ENCODE measurements at places on chromosomes 6 and 20. TPM values are rescaled to one million over a fixed set of nuclear protein-coding genes. Genes with fewer than 3 reads are reported as not detected.

Gene TMEM200A
- 4.1 TPM for total RNA-seq

Gene FAM83C
- total RNA-seq: not detected

- no peak for DNase-seq
- H3K27ac ChIP-seq: no peak overlapping the region
- no peak overlapping the region for H3K4me3 ChIP-seq
These were observed 65.4 kb upstream of the SLCO4A1 start for GRCh38 chr20:62576815-62577489.

GRCh38 chr6:163412341-163412740 lies 2.2 kb upstream of the QKI start:
- H3K36me3 ChIP-seq: no peaks in the 10 kb centered on the region
- H3K4me1 ChIP-seq: peaks cover 5% of the 10 kb centered on the region
- H3K27me3 ChIP-seq: no peaks in the 10 kb centered on the region
- no peak overlapping the region for H3K4me3 ChIP-seq

- no peaks in the 10 kb centered on the region for H3K27me3 ChIP-seq
- peaks cover 4% of the 10 kb centered on the region for H3K4me1 ChIP-seq
- no peaks in the 10 kb centered on the region for H3K36me3 ChIP-seq
- H3K27ac ChIP-seq: no peak overlapping the region
- DNase-seq: no peak
These were observed 557.3 kb upstream of the CITED2 start for GRCh38 chr6:139931747-139932146.

DNA sequence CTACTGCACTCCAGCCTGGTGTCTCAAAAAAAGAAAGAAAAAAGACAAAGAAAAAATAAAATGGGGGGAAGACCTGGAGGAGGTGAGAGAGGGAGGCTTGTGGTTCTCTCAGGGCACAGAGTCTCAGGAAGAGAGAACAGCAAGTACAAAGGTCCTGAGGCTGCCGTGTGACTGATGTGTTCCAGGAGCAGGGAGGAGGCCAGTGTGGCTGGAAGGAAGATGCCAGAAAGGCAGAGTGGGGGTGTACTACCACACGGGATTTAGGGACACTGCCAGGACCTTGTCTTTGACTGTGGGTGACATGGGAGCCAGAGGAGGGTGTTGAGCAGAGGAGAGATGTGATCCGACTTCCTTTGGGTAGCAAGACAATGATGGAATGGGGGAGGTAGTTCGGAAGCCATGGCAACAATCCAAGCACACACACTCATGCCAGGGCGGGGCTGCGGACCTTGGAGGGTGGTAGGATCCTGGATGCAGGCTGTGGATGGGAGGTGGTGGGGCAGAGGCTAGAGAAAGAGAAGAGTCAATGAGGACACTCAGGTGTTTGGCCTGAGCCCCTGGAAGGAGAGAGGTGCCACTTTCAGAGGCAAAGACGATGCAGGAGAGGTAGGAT lies 136.4 kb upstream of the PTPN1 start:
- H3K4me3 ChIP-seq: no peak overlapping the region
- no peak overlapping the region for H3K27ac ChIP-seq
- no peaks in the 10 kb centered on the region for H3K27me3 ChIP-seq
- peaks cover 8% of the 10 kb centered on the region for H3K4me1 ChIP-seq

DNA sequence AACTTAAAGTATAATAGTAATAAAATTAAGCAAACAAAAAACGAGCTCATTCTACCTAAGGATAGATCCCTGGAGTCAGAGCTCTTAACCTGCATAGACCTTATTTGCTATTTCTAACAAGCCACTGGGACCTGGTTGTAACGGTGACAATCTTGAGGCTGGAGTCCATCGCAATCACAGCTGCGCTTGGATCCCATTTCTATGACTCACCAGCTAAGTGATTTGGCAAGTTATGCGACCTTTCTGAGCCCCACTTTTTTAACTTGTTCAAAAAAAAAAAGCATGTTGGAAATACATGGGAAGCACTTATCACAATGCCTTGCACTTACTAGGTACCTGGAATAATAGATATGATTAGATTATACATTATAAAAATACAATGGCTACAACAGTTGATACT lies 389.5 kb upstream of the CDH4 start:
- H3K27ac ChIP-seq: no peak overlapping the region
- DNase-seq: no peak
- H3K36me3 ChIP-seq: no peaks in the 10 kb centered on the region
- H3K4me3 ChIP-seq: no peak overlapping the region
